NCI-H1694 (cell line): ENCODE measurements at places on chromosomes 3 and 15.

DNA sequence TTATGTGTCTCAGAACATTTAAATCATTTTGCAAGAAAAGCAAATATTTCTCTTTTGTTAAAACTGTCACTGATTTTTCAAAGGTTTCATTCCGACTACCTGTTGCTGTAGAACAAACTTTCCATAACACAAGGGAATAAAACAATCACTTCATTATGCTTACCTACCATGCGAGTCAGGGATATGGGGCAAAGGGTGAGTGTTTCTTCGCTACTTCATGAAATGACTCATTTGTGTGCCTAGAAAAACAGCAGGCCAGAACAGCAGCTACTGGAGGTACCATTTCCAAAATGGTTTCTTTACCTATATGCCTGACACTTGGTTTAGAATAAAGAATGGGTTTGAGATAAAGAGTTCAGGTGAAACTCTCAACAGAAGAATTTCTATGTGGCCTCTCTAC, 712.5 kb downstream of the PLOD2 start:
- DNase-seq, result no peak

DNA sequence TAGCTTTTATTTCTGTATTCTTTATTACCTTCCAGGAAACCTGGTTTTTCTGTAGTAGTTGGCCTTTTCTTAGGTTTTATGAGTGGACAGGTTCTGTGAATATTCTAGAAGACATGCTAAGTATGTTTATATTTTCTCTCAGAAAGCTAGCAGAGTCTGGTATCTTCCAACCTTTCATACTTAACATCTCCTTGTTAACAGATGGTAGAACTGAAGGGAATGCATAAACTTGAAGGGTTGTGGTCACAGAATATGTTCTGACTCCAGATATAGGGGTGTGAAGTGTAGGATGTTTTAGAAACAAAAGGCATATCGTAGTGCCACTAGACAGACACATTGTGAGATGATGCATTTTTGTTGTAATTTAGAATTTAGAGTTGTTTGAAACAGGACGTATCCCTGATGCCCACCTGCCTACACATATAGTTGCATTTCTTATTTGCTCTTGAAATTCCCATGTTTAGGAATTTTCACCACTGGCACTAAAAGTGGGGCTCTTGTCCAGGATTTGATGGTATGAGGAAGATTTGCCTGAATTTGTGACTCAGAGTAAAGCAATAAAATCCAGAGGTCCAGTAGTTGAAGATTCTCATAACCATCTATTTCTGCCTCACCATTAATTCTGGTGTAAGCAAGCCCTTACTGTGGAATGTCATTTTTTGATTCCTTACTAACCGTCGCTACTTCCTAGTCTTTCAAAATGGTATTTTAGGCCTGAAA, 274.5 kb downstream of the FEZF2 start:
- no peak for DNase-seq

GRCh38 chr3:124352149-124352539, 360.2 kb upstream of the ROPN1 start:
- peak; percentile 31 for DNase-seq

GRCh38 chr15:70088887-70089691, 8.6 kb downstream of the TLE3 start:
- DNase-seq, result no peak

- DNase-seq, result no peak
Measured at GRCh38 chr3:37136067-37136466, 38.3 kb downstream of the LRRFIP2 start.

DNA sequence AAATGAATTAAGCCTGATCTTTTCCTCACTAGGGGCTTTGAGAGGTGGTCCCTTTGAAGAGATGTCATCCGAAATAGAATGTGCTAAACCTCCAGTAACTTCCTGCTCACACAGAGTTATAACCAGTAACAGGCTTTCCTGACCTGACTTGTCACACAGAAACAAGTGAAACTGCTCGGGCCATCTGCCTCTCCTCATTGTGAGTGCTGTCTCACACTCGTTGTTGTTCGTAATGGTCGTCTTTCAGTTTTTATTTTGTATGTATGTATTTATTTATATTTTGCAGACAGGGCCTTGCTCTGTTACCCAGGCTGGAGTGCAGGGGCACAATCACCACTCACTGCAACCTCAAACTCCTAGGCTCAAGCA, 24.0 kb downstream of the ACSBG1 start:
- no peak for DNase-seq

DNA sequence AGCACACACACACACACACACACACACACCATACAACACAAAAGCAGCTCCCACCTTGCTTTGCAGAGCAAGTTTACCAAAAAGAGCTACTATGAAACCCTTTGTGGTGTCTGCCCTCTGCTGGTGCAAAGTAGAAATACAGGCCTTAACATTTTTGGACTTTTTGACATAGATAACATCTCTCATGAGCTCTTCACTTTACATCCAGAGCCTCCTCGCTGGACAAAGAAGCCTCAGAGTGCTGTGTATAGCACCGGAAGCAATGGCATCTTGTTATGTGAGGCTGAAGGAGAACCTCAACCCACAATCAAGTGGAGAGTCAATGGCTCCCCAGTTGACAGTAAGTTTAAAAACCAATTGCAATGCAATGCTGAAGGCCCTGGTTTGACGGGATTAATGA, 157.9 kb downstream of the CHL1 start:
- peak; percentile 27 for DNase-seq
